ENCODE measurements at places on chromosomes 7 and 10.

DNA sequence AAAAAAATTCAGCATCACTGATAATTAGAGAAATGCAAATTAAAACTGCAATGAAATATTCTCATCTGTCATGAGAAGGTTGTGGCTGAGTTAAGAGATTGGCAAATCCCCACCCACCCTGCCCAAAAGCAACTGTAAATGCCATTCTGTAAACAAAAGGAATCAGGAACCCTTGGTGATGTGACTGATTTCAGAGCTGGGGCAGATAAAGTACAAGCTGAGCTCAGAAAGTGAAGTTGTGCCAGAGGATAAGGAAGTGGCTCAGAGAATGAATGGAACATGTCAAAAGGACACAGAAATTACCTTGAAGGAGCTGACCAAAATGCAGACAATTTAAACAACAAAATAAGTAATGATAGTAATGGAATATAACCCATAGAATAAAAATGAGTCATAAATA, 32.7 kb upstream of the ARMS2 start:
- DNase-seq: no peak

DNA sequence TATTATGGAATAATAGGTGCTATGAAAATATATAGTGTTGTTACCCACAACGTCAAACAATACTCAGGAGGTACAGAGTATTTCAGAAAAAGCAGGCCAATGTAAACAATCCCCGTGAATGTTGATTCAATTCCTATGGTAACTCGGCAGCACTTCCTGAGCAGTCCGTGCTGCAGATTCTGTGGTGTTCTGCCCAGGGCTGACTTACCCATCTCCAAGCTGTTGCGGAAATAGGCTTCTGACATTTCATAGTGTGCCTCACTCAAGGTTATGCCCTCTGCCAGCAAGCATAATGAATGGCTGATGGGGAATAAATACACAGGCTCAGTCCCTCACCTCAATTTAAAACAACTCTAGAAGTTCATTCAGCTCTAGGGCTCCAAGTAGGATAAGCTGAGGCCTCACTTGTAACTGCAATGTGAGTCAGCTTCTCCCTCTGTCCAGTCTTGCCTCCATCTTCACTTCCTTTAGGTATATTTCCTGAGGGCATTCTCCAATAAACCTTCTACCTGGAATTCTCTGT, 177.6 kb downstream of the GNAI1 start:
- no peak for DNase-seq

GRCh38 chr10:77944519-77944918, 18.0 kb upstream of the DLG5 start:
- DNase-seq: no peak

DNA sequence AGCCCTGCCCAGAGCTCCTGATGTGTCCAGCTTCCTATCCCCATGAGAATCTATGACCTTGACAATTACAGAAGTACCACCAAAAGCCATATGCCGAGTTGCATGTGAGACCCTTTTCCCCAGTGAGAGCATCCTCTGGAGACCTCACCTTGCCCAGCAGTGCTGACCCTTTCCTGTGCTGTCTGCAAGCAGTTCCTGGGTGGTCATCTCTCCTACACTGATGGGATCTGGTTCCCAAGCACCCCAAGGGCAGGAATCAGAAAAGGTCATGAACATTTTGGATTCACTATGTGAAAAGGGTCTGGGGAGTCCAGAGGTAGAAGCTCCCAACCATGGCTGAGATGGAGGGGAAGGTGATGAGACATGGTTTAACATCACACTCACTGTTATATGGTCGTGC, 18.2 kb downstream of the SFTPD start:
- DNase-seq: no peak

- no peak for DNase-seq
Observed at GRCh38 chr10:119655566-119656001, 4.4 kb downstream of the BAG3 start.

- DNase-seq: no peak
Observed at GRCh38 chr10:58920655-58921003, 255.8 kb upstream of the PHYHIPL start.

DNA sequence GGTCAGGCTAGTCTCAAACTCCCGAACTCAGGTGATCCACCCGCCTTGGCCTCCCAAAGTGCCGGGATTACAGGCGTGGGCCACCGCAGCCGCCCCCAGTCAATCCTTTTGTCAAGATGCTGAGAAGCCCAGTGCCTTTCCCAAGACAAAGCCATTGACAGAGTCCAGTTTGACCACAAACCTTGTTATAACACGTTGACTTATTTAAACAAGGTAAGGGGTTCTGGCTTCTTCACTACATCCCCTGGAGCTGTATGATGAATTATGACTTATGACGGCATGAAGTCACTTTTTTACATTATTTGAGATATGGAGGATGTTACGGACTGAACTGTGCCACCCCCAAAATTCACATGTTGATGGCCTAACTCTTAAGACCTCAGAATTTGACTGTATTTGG, 5.8 kb upstream of the SEC61G start:
- no peak for DNase-seq

DNA sequence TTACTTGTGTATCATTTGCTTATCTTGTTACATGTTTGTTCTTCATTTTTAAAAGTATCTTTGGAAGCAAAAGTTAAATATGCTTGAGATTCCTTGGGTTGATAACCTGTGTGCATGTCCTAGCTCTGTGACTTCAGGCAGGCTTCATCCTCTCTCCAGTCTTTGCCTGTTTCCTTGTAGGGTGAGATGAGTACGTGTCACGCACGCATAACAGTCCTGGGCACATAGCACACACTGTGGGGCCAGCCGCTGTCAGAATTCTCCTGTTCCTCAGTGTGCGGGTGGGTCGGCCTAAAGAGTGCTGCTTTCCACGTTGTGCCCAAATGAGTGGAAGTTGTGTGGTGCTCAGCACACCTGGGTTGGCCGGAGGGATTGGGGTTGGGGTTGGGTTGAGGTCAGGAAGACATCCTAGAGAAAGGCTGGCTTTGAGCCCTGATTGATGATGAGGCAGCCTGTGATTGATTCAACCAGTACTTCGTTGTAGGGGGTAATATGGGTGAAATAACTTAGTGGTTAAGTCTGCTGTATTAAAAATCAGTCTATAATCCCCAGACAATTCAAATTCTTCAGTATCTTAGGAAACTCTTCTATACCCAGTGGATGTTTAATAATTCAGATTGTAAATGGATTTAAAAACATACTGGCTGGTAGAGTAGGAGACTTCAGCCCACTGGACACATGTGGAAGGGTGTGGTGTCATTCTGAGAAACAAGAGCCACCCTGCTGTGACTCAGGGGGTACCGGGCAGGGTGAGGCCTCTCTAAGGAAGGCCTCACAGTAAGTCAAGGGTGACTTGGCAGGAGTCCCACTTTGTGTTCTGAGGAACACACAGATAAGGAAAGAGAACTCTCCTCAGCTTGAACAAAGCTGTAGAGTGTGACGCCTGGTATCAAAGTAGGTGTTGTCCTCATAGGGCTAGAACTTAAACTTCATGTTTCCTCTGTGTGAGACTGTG, 54.8 kb downstream of the DAGLB start:
- DNase-seq: no peak

DNA sequence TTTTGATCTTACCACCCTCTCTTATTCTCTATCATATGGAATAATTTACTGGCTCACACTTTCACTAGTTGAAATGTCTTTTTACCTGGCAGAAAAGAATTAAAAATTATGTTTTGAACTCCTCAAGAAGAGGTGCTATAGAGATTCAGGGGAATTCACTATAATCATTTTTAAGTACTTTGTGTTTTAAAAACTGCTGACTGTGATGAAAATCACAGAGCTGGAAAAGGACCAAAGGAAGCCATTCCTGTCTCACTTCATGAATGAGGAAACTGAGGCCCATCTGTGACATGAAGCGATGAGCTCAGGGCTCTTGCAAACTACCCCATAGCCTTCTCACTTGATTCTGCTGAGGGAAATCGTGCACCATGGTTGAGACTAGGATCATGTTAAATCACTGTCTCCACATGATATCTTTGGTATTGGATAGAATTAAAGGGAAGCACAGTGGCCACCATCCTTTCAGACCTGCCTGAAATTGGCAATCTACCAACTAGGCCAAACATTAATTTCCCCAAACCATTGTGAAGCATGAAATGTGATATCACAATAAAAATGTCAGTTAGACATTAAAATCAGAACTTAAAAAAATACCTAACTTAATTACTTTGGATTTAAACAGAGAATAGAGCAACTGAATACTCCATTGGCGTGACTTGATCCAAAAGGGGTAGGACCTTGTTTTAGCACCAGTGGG, 141.0 kb downstream of the FZD1 start:
- no peak for DNase-seq

DNA sequence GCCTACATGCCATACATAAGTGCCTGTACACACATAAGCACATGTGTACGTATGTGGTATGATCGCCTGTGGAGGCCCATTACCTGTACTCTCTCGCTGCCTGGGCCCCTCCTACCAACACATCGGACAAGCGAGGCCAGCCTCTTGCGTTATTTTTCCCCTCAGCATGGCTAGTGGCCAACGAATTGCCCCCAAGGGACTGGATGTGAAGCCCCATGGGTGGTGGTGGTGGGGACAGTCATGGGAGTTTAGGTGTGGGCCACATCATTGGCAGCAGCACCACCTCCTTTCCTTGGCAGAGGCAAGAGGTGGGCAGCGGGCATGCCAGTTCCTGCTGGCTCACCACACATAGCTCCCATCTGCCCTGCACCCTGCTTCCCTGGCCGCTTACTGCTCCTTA, 10.0 kb downstream of the GRK5 start:
- no peak for DNase-seq

GRCh38 chr10:71878327-71879034, 27.4 kb upstream of the PSAP start:
- DNase-seq: no peak

- no peak for DNase-seq
Observed at GRCh38 chr10:51366044-51366443, 291.8 kb downstream of the PRKG1 start.

GRCh38 chr7:13028825-13029099, 341.3 kb downstream of the ARL4A start:
- DNase-seq: no peak

DNA sequence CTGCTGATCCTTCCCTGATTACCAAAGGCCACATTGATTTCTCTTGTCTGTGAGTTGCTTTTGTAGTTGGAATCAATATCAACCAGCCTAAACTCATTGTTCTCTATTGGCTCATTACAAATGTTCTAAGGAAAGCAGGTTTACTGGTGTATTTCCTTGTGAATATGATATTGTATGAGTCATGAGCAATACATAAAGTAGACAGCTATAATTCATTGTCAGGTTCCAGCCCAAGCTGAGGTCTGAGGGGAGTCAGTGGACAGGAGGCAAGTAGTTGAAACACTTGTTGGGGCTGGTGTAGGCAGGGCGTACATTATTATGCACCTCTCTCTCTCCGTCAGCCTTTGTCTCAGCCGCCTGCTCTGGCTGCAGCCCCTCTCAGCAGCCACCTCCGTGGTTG, 451.7 kb downstream of the IPMK start:
- DNase-seq: no peak

DNA sequence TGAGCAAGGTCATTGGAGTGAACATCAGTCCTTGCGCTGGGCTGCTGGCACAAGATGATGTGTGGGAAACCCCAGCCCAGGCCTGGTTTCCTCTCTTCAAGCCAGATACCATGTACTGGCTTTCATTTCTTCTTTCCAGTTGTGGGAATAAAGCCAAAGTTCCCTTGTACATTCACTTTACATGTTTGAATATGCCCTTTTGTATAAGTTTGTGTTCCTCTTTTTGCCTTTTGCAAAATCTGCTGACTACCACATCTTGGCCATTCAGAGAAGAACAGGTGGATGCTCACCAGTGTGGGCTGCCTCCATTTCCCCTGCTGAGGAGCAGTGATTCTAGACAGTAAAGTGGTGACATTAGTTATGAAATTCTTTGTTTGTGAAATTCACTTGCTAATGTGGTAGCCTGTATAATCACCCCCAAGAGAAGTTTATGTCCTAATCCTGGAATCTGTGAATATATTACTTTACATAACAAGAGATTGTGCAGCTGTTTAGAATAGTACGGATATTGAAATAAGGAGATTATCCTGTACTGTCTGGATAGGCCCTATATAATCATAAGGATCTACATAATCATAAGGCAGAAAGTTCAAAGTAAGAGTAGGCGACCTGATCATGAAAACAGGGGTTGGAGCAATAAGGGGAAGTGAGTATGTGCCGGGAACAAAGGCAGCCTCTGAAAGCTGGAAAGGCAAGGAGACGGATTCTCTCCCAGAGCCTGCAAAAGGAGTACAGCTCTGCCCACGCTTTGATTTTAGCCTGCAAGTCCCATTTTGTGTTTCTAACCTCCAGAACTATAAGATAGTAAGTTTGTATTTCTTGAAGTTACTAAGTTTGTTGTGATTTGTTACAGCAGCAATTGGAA, 18.8 kb upstream of the AOAH start:
- DNase-seq: no peak

- DNase-seq: no peak
Observed at GRCh38 chr7:45420843-45421495, 153.2 kb upstream of the ADCY1 start.

DNA sequence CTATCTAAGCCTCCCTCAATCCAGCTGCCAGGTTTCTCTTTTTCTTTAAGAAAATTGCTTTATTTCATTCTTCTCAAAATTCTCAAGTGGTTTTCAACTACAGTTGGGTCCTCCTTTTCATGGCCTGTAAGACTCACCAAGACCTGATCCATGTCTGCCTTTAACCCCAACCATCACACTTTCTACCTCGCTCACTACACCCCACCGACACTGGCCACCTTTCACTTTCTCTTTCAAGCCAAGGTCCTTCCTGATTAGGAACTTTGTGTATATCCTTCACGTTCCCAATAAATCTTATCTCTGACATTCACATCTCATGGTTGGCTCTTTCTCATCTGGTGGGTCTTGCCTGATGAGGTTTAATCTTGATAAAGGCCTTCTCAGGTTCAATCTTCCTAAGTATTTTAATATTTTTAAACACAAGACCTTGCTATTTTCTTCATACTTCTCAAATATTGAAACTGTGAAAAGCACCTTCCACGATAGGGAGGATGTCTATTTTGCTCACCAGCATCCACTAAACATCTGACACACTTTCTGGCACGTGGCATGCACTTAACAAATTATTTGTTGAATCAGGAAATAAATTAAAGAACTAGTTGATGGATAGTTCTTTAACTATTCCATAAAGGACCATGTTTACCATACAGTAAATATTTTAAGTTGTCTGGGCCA, 624.8 kb downstream of the GRID1 start:
- DNase-seq: no peak

GRCh38 chr10:119663866-119664698, 12.9 kb downstream of the BAG3 start:
- no peak for DNase-seq
